Globus pallidus (tissue), 1 donor: ENCODE measurements at places on chromosomes 13 and 19.

GRCh38 chr13:98651744-98652143, 74.8 kb upstream of the STK24 start:
- no peak for DNase-seq

GRCh38 chr13:27796544-27797227, 4.4 kb downstream of the GSX1 start:
- DNase-seq, result no peak

DNA sequence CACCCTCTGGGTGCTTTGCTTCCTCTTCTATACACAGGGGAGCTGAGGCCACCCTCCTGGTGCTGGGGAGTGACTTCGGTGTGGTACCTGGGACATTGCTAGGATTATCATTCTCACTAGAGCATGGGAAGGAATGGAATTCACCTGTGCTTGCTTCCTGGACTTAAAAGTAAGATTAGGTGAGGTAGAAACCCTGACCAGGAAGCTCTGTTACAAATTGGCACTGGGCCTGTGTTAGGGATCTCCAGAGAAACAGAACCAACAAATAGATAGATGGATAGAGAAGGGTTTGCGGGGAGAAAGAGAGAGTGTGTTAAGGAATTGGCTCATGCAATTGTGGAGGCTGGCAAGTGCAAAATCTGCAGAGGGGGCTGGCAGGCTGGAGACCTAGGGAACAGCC, 13.9 kb upstream of the SIAH3 start:
- no peak for DNase-seq

DNA sequence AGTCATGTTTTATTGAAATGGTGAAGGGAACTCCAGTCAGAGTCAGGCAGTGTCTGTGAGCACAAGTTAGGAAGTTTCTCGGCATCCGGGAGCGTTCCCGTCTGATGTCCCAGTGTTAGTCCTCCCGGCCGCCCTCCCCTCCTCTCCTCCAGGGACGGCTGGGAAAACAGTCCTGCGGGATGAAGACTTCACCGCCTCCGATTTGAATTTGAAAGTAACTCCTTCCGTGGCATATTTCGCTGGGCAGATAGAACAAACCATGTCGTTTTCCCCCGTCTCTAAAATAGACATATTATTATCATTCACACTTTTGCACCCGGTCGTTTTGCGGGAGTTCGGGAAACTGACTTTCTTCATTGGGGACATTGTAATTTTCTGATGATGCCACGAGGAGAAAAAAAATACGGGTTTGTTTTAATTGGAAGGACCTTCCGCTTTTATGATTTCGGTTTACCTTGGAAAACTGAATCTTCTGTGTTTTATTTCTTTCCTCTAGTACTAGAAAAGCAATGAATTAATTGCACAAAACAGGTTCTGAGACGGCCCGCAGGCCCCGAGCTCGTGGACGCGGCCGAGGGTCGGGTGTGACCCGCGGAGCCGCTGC, 76.6 kb downstream of the ZIC5 start:
- no peak for DNase-seq

- no peak for DNase-seq
These were observed 60.9 kb downstream of the ATP8A2 start for GRCh38 chr13:25432691-25433090.

DNA sequence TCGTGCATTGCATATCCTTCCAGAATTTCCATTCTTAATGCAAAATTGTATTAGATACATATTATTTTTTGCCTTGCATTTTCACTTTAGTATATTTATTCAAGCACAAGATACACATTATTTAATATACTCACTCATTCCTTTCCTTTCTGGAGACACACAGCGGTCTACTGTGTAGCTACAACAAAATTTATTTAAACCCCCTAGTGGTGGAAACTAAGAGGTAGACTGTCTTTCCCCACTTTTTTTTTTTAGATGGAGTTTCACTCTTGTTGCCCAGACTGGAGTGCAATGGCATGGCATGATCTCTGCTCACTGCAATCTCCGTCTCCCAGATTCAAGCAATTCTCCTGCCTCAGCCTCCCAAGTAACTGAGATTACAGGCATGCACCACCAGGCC, 2040.3 kb upstream of the PCDH20 start:
- no peak for DNase-seq

GRCh38 chr19:56138069-56138468, 3.0 kb upstream of the ZNF444 start:
- DNase-seq, result no peak

DNA sequence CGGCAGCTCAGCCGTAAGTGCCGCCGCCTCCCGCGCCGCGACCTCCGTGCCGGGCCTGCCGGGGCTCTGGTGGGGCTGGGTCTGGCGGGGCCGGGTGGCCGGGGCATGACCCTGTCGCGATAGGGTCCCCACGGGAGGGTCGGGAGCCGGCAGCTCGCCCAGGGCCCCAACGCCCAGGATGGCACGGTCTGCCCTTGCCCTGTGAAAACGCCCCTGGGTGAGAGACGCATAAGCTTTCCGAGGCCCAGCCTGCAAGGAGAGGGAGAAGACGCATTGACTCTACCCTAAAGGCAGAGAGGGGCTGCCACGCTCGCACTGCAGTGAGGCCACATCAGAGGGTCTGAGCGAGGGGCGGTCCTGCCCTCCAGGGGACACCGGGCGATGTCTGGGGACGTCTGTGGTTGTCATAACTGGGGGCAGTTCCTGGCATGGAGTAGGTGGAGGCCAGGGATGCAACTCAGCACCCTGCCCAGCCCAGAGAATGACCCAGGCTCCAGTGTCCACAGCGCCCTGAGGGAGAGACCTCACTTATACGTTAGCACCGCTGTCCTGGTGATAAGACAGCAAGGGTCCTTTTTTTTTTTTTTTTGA, 539 bp downstream of the ZNF554 start:
- DNase-seq, result no peak

- no peak for DNase-seq
These were observed 9.5 kb upstream of the PLEKHF1 start for GRCh38 chr19:29655648-29656335.

GRCh38 chr19:16559780-16560276, 12.4 kb downstream of the SLC35E1 start:
- no peak for DNase-seq

GRCh38 chr13:36549126-36549702, 116.9 kb downstream of the CCNA1 start:
- no peak for DNase-seq

DNA sequence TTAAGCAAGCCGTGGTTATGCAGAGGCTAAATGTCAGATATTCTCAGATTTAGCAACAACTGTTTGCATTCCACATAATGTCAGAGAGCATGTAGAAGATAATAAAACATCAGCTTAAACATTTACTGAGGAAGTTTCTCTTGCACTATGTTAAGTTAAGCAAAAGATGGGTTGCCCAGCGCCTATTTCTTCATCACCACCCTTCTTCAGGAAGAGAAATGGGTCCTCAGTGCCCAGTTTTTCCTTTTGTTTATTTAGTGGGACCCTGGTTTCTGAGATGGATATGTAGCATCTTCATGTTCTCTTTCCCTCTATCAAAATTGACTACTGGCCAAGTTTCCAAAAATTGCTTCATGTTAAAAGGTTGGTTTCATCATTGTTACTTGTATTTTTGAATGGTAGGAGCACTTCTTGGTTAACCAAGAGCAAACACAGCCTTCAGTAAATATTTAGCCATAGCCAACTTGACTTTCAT, 356.8 kb downstream of the RFC3 start:
- no peak for DNase-seq

DNA sequence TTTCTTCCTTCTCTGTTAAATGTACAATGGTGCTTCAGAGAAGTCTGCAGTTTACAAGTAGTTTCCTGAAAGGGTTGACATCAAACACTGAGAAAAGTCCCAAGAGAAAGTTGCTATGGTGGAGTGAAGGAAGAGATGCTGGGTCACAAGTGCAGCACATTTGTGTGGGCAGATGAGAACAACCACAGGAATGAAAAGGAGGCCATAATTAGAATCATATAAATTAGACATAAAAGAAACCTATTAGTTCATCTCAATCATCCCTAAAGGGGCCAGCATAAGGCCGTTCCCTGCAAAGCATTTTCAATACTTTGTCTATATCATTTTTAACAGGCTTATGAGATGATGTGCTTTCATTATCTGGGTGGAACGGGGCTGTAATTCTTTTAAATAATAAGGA, 359.2 kb downstream of the IRS2 start:
- no peak for DNase-seq
